ENCODE measurements at places on chromosomes 3 and 15. TPM values are rescaled to one million over a fixed set of nuclear protein-coding genes. Genes with fewer than 3 reads are reported as not detected.
A peak's percentile ranks its signal among the peaks of the same experiment; 100 is the strongest.

DNA sequence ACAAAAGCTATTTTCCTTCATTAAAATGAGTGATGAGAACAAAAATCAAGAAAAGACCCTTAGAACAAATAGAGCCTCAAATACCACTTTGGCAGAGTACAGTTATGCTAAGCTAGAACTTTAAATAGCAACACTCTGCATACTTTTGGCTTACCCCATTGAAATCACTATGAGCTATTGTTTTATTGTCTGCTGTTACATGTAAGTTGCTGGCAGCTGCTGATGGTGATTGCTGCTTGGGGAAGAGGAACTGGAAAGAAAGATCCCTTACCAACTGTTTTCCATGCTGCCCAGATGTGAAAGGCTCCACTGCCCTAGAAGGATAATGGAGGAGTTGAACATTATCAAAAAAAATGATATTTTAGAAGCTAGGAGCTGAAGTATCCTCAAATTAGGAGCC, 135.4 kb downstream of the SYNPR start:
- no peak for DNase-seq

The TRPM7 gene
- total RNA-seq = 26.3 TPM

GRCh38 chr15:76961268-76962011, 29.9 kb downstream of the RCN2 start:
- DNase-seq = no peak

The EHHADH gene
- total RNA-seq = 10.7 TPM

DNA sequence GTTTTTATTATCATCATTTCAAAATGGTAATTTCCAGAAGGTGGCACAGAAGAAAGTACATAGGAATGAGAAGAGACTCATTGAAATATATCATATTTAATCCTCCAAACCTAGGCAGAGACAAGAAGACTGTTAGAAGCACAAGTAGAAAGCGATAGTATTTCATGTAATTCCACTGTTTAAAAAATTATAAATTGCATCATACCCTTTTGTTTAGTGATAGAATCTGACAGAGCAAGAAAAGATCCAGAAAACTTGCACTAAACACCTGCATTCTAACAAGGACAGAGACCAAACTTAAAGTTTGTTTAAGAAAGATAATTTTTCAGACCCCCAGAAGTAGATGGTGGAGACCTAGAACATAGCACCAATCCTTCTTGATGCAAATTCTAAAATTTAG, 56.9 kb upstream of the CD96 start:
- DNase-seq = no peak

The STIMATE gene
- 20.2 TPM for total RNA-seq

DNA sequence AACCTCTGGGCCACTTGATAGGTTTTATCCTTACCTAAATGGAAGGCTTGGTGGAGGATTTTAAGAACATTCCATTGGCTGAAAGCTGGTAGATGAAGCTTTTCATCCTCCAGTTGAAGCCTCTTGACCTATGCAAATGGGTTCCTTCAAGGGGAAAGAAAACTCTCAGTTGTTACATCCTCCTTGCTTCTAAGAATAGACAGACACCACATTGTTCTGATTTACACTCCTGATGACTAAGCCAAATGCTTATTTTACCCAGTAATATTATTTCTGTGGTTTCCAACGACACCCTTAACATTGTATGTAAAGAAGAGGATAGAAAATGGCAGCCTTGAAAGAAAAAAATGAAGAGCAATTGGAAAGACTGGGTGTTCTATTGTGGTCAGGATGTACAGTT, 480.5 kb downstream of the OTOL1 start:
- no peak for DNase-seq

The EPHB3 gene
- total RNA-seq = 6.5 TPM

DNA sequence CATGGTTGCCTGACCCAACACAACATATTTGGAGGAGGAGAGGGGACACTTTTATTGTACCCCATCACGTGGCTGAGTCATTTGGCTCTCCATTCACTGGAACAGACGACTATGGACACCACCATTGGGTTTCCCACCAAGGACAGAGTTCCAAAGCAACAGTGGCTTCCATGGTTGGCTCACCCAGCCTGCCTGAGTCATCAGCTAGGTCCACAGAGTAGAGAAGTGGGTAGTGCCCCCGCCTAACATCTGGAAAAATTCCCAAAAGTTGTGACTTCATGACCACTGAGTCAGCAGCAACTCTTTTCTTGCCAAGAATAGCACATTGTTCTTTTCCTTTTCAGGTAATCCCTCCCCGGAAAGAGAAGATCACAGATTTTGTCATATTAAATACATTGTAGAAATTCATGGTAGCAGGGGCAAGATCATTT, 3.0 kb upstream of the PPP1R2 start:
- peak; percentile 86 for DNase-seq

GRCh38 chr3:111917300-111917699, 58.2 kb downstream of the PHLDB2 start:
- DNase-seq = peak; percentile 95

The FGD5 gene
- total RNA-seq = 0.22 TPM

The FBXL22 gene
- total RNA-seq = 0.49 TPM

DNA sequence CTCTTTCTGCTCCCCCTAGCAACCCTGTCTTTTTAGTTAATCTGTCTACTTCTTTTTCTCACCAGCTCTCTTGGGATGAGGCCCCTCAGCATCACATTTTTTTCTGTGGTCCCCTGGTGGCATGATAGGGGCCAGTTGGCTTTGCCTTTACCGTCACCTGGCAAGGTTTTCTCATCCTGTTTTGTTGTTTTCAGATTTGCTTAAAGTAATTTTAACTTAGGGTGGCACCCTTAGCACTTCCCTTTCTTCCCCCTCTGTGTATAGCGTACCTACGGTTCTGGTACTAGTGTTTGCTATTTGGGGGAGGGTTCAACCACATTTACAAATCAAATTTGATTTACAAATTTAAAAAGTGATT, 35.6 kb downstream of the PDCD6IP start:
- DNase-seq = no peak

DNA sequence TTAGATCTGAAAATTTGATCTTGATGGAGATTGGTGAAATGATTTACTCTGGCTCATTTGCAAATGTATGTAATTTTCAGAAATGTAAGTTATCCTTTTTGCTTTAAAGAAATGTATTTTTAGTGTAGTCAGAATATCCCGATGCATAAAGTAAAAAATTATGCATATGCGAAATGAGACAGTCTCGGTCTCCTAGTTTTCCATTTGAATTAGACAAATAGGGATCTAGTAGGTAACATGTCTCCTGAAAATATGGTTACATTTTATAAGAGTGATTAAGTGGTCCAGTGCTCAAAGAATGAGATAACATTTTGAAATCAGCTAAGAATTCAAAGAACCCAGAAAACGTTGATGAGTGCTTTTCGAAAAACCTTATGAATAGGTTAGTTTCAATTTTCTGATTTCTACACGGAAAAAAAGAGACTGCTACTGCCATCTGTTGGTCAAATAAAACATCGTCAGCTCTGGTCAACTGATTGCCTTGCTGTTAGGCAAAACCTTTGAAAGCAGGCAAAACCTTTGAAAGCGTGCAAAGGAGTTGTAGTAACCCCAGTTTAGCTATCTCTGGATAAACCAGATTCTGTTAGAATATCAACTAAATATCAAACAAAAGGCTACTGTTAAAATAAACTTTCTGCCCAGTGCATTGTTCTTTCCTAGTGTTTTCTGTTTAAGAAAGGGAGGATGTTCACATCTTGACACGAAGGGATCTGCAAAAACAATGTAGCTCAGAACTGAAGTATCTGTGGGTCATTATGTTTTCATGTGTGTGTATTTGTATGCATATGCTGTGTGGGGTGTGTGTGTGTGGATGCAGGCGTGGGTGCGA, 59.3 kb upstream of the CHMP2B start:
- peak; percentile 46 for DNase-seq

The COLQ gene
- 1.9 TPM for total RNA-seq
